Mammary epithelial cell (primary cell): ENCODE measurements at places on chromosomes 1 and 21. TPM values are rescaled to one million over a fixed set of nuclear protein-coding genes. Genes with fewer than 3 reads are reported as not detected.

The S100A11 gene
- polyA plus RNA-seq = 4,742 TPM

The PGLYRP4 gene
- polyA plus RNA-seq = 0.11 TPM

The GNG5 gene
- 88.9 TPM for polyA plus RNA-seq

The KLF17 gene
- 0.01 TPM for polyA plus RNA-seq

The PTGFR gene
- polyA plus RNA-seq = 0.02 TPM

The CELA3A gene
- not detected for polyA plus RNA-seq

The C1orf141 gene
- not detected for polyA plus RNA-seq

The TNFRSF14 gene
- polyA plus RNA-seq = 19.6 TPM

The GCSAML gene
- not detected for polyA plus RNA-seq

The THEM5 gene
- not detected for polyA plus RNA-seq

The MANEAL gene
- polyA plus RNA-seq = 4.6 TPM

The OR6K3 gene
- polyA plus RNA-seq = not detected

The DIO1 gene
- not detected for polyA plus RNA-seq

The TNFRSF9 gene
- not detected for polyA plus RNA-seq

The SYCP1 gene
- polyA plus RNA-seq = not detected

The ARHGEF16 gene
- 7.6 TPM for polyA plus RNA-seq

The AADACL3 gene
- polyA plus RNA-seq = not detected

The TIE1 gene
- not detected for polyA plus RNA-seq
